ENCODE measurements at places on chromosomes 4 and X.

GRCh38 chrX:126376465-126376864, 176.1 kb downstream of the DCAF12L1 start:
- H3K36me3 ChIP-seq, result no peaks in the 10 kb centered on the region
- no peak overlapping the region for H3K27ac ChIP-seq
- no peaks in the 10 kb centered on the region for H3K4me1 ChIP-seq
- H3K4me3 ChIP-seq, result no peak overlapping the region
- no peak for DNase-seq

DNA sequence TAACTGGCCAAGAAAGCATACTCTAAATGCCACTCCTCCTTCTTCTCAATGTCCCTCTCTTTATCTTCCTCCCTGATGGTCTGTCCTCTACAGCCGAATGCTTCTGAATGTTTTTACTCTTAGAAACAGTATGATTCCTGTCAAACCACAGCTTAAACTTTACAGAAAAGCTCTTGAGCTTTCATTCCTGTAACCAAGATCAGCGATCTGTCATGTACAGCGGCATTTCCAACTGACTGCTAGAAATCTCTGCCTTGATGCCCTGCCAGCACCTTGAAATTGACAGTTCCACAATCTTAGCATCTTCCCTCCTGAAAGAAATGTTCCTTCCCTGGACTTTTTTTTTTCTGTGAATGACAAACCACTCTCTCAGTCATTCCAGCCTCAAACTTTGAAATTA, 11.5 kb upstream of the GATB start:
- DNase-seq, result no peak
- H3K27ac ChIP-seq, result no peak overlapping the region
- H3K4me1 ChIP-seq, result peaks cover 9% of the 10 kb centered on the region
- peaks cover 4% of the 10 kb centered on the region for H3K36me3 ChIP-seq
- H3K4me3 ChIP-seq, result no peak overlapping the region
- peaks cover 8% of the 10 kb centered on the region for H3K27me3 ChIP-seq

- no peak overlapping the region for H3K27ac ChIP-seq
- DNase-seq, result no peak
- peaks cover under 1% of the 10 kb centered on the region for H3K27me3 ChIP-seq
- H3K4me3 ChIP-seq, result no peak overlapping the region
- peaks cover 13% of the 10 kb centered on the region for H3K4me1 ChIP-seq
- no peaks in the 10 kb centered on the region for H3K36me3 ChIP-seq
These were observed 127.2 kb upstream of the RPS6KA3 start for GRCh38 chrX:20393944-20394343.

DNA sequence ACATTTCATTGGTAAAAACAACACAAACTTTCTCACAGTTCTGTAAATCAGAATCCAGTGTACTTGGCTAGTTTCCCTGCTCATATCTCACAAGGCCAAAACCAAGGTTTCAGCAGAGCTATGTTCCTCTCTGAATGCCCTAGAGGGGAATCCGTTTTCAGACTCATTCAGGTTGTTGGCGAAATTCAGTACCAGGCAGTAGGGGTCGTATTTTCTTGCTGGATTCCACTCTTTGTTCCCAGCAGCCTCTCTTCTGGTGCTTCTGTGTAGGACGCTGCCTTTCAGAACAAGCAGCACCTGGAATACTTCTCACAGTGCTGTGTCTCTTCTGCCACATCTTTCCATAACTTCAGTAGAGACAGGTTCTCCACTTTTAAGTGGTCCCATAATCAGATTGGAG, 351.9 kb downstream of the PCDH18 start:
- H3K27me3 ChIP-seq, result no peaks in the 10 kb centered on the region
- no peaks in the 10 kb centered on the region for H3K4me1 ChIP-seq
- H3K27ac ChIP-seq, result no peak overlapping the region
- no peak for DNase-seq

- H3K4me1 ChIP-seq, result no peaks in the 10 kb centered on the region
- H3K27me3 ChIP-seq, result peaks cover 5% of the 10 kb centered on the region
- no peak overlapping the region for H3K4me3 ChIP-seq
These were observed 7.6 kb upstream of the KLHL2 start for GRCh38 chr4:165199722-165200121.

DNA sequence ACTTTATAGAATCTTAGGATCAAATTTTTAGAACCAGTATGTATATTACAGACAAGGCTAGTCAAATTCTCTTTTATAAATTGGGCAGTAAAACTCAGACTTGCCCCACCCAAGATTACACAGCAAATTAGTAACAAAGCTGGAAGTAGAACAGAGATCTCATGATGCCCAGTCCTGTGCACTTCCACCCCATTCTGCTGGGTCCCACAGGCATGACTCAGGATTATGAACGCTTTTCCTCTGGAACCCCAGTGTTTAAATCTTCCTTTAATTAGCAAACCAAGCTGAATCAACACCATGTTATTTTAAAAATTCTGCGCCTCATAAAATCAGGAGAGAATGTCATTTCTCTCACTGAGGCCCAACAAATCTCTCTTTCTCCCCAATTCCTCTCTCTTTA, 1.5 kb upstream of the IL13RA2 start:
- H3K27ac ChIP-seq, result no peak overlapping the region
- H3K27me3 ChIP-seq, result no peaks in the 10 kb centered on the region
- DNase-seq, result no peak
- H3K4me1 ChIP-seq, result no peaks in the 10 kb centered on the region
- H3K36me3 ChIP-seq, result no peaks in the 10 kb centered on the region

DNA sequence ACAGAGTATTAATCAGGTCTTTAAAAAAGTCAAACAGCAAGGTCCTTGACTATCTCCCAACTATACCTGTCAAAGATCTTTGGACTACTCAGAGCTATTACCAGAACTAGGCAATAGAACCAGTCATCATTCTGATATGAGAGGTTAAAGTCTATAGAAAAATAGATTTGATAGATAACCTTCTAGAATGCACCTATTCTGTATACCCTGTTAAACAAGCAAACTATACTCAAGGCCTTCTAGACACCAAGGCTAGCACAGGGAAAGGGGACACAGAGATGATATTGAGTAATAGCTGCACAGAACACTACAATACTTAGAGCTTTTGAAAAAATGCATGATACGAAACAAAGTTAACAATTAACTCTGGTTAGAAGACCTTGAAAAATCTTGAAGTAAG, 149.5 kb downstream of the NR3C2 start:
- no peaks in the 10 kb centered on the region for H3K27me3 ChIP-seq
- peaks cover 9% of the 10 kb centered on the region for H3K4me1 ChIP-seq
- no peak overlapping the region for H3K27ac ChIP-seq
- H3K36me3 ChIP-seq, result no peaks in the 10 kb centered on the region
- DNase-seq, result no peak

GRCh38 chr4:108619372-108620100, 840 bp upstream of the RPL34 start:
- H3K4me1 ChIP-seq, result peaks cover 54% of the 10 kb centered on the region
- no peak overlapping the region for H3K27ac ChIP-seq
- peaks cover 36% of the 10 kb centered on the region for H3K36me3 ChIP-seq
- no peak for DNase-seq
- peak overlapping the region; percentile 95 for H3K4me3 ChIP-seq

- no peak for DNase-seq
- H3K4me3 ChIP-seq, result no peak overlapping the region
- peaks cover 5% of the 10 kb centered on the region for H3K4me1 ChIP-seq
- H3K27ac ChIP-seq, result no peak overlapping the region
These were observed 58.8 kb upstream of the RAP2C start for GRCh38 chrX:132277953-132278614.

DNA sequence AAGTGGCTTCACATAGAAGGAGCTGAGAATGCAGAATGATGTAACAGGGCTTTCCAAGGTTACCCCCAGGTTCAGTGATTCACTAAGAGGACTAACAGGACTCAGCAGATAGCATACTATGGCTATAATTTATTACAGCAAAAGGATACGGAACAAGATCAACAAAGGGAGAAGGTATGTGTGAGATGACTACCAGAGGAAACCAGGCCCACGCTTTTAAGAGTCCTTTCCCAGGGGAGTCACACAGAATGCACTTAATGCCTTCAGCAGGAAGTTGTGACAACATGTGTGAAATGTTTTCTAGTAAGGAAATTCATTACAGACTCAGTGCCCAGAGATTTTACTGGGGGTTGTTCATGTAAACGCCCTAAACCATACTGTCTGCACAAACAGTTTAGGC, 373.6 kb upstream of the MAGEB2 start:
- no peak overlapping the region for H3K4me3 ChIP-seq
- peaks cover 26% of the 10 kb centered on the region for H3K4me1 ChIP-seq
- no peaks in the 10 kb centered on the region for H3K27me3 ChIP-seq
- peak overlapping the region; percentile 98 for H3K27ac ChIP-seq
- no peak for DNase-seq

- no peaks in the 10 kb centered on the region for H3K36me3 ChIP-seq
- peaks cover 6% of the 10 kb centered on the region for H3K4me1 ChIP-seq
- DNase-seq, result no peak
These were observed 696.2 kb downstream of the TRAM1L1 start for GRCh38 chr4:116389139-116389538.

GRCh38 chrX:119235051-119235511, 1.0 kb upstream of the PGRMC1 start:
- peak overlapping the region; percentile 96 for H3K27ac ChIP-seq
- H3K4me1 ChIP-seq, result peaks cover 34% of the 10 kb centered on the region
- peak overlapping the region; percentile 94 for H3K4me3 ChIP-seq
- DNase-seq, result peak; percentile 5

DNA sequence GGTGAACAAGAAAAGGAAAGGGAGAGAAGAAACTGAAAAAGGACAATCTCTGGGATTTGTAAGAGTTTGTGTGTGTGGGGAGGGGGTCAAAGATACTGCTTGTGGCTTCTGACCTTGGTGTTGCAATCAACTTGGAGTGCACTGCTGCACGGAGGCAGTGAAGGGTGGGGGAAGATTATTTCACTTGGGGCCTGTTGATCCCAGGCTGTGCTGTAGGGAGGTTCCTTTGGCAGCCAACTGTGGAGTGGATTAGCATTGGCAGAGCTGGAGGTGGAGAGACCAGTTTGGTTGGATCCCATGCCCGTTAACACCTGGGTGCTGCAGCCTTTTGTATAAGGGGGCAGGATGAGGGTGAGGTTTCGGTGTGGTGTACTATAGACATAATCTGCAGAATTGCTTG, 38.2 kb downstream of the AFF1 start:
- H3K27me3 ChIP-seq, result no peaks in the 10 kb centered on the region
- peaks cover 72% of the 10 kb centered on the region for H3K4me1 ChIP-seq
- peak; percentile 8 for DNase-seq
- H3K4me3 ChIP-seq, result peak overlapping the region; percentile 41
- H3K36me3 ChIP-seq, result peaks cover 30% of the 10 kb centered on the region
- peak overlapping the region; percentile 87 for H3K27ac ChIP-seq

DNA sequence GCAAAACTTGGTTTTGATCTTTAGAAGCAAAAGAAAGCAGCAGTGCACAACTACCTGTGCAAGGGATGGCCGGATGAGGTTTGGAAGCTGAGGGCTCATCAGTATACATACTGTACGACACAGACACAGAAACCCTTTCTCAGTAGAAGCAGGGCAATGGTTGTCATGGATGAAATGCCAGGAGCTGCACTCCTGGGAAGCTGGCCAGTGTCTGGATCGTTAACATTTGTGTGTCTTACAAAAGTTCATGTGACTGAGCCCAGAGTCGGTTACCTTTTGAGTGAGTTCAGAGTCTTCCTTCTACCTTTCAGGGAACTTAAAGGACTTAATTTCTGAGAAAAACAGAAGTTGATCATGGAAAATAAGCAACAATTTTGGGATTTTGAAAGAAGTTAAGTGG, 230.3 kb downstream of the APBB2 start:
- no peak overlapping the region for H3K4me3 ChIP-seq
- DNase-seq, result no peak
- H3K27me3 ChIP-seq, result no peaks in the 10 kb centered on the region
- H3K27ac ChIP-seq, result peak overlapping the region; percentile 69

- no peak overlapping the region for H3K4me3 ChIP-seq
- peaks cover 16% of the 10 kb centered on the region for H3K36me3 ChIP-seq
- DNase-seq, result no peak
- H3K4me1 ChIP-seq, result peaks cover 12% of the 10 kb centered on the region
- H3K27ac ChIP-seq, result no peak overlapping the region
These were observed 2.5 kb downstream of the USP51 start for GRCh38 chrX:55487143-55487542.

DNA sequence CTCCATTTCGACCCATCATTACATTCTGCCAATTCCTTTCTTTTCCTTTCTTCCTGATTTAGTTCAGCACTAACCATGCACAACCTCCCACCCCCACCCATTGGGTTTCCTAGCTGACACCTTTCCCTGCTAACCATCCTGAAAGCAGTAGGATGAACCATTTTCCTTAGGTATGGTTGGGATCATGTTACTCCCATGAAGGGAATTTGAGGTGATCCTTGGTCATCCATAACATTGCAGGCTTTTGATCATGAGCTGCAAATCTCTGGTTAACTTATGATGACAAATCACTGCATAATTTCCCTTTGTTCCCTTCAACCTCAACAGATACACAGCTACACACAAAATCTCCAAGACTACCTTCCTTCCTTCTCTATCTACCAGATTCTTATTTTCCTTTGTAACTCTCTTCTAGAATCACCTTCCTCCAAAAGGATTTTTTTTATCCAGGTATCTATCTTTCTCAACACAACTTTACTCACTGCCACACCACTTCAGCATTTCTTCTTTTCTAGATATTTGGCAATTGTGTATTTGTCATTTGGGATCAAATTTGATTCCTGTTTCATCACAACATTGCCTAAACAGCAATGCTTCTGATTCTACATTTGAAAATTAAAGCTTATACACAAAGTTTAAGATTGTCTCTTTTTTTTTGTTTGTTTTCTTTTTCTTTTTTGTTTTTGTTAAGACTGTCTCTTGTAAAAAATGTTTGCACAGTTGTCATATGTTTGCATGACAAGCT, 145.1 kb downstream of the RBM47 start:
- peaks cover 9% of the 10 kb centered on the region for H3K27me3 ChIP-seq
- H3K4me3 ChIP-seq, result no peak overlapping the region
- H3K4me1 ChIP-seq, result peaks cover 21% of the 10 kb centered on the region
- no peak for DNase-seq

DNA sequence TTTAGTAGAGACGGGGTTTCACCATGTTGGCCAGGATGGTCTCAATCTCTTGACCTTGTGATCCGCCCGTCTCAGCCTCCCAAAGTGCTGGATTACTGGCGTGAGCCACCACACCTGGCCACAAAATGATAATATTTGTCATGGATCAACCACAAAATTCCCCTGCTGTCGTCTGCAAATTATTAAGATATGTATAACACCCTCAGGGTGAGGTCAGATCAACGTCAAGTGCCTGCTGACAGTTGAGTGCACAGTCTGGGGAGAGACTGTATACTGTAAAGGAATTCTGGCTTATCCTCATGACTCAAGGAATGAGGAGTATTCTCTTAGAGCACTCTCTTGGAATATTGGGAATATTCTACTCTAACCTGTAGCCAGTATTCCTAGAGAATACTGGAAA, 11.2 kb downstream of the EPGN start:
- no peak overlapping the region for H3K27ac ChIP-seq
- H3K27me3 ChIP-seq, result peaks cover 4% of the 10 kb centered on the region
- no peaks in the 10 kb centered on the region for H3K36me3 ChIP-seq
- no peaks in the 10 kb centered on the region for H3K4me1 ChIP-seq
- H3K4me3 ChIP-seq, result no peak overlapping the region

- no peak overlapping the region for H3K27ac ChIP-seq
- H3K4me1 ChIP-seq, result peaks cover 22% of the 10 kb centered on the region
- H3K4me3 ChIP-seq, result no peak overlapping the region
- DNase-seq, result no peak
- peaks cover 24% of the 10 kb centered on the region for H3K36me3 ChIP-seq
These were observed 32.8 kb downstream of the GATB start for GRCh38 chr4:151728006-151728405.

Measured in nephron progenitor cell (in vitro differentiated cells).